ENCODE measurements at places on chromosomes 4 and X.

DNA sequence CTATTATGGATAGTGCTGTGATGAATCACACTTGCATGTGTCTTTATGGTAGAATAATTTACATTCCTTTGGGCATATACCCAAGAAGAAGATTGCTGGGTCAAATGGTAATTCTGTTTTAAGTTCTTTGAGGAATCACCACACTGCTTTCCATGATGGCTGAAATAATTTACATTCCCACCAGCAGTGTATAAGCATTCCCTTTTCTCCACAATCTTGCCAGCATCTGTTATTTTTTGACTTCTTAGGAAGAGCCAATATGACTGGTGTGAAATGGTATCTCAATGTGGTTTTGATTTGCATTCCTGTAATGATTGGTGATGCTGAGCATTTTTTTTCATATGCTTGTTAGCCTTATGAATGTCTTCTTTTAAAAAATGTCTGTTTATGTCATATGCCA is 1120.2 kb downstream of the ARAP2 start:
- no peak for DNase-seq

DNA sequence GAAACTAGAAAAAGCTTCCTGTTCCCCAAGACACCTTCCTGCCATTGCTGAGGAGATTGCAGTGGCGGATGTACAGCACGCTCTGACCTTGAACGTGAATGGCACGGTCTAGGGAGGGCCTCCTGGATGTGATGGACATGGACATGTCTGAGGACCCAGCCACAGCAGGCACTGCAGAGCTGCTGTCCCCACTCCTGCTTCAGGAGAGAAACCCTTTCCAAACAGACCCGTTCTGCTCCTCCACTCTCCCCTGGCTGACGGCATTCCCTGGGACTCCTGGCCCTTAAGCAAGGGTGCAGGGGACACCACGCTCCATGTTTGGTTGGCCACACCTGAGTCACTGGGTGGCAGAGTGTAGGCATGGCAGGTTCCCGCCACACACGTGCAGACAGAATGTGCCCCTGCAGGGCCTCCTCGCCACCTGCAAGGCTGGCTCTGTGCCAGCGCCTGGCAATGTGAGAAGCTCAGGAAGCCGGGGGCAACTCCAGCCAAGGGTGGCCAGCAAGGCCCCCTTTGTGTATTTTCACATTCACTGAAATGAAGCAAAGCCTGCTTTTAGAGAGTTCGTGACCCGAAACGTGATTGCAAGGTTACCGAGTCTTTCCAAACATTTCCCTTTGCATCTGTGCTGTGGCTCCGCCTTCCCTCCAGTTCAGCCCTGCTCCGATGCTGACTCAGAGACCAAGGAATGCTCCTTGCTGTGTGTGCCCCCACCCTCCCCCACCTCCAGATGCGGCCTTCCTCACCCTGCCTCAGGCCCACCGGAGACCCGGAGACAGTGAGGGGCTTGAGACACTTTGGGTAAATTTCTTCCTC is 46.1 kb downstream of the HTRA3 start:
- DNase-seq = no peak

- DNase-seq = no peak
These were observed 163.2 kb downstream of the DCK start for GRCh38 chr4:71156616-71157015.

- no peak for DNase-seq
These were observed 24.3 kb downstream of the NOP14 start for GRCh38 chr4:2938906-2939305.

GRCh38 chr4:147362938-147363337 is 118.0 kb upstream of the EDNRA start:
- no peak for DNase-seq

- no peak for DNase-seq
These were observed 103.7 kb downstream of the JADE1 start for GRCh38 chr4:128913228-128913627.

- no peak for DNase-seq
These were observed 68.1 kb downstream of the DIAPH2 start for GRCh38 chrX:96752781-96753180.

- DNase-seq = no peak
These were observed 315.7 kb upstream of the SPOCK3 start for GRCh38 chr4:167550021-167550420.

GRCh38 chr4:83207497-83208101 is 77.0 kb downstream of the COQ2 start:
- DNase-seq = no peak

- DNase-seq = no peak
These were observed 178.3 kb upstream of the GYPA start for GRCh38 chr4:144318797-144319196.

- DNase-seq = no peak
These were observed 839 bp downstream of the QDPR start for GRCh38 chr4:17511051-17511450.

DNA sequence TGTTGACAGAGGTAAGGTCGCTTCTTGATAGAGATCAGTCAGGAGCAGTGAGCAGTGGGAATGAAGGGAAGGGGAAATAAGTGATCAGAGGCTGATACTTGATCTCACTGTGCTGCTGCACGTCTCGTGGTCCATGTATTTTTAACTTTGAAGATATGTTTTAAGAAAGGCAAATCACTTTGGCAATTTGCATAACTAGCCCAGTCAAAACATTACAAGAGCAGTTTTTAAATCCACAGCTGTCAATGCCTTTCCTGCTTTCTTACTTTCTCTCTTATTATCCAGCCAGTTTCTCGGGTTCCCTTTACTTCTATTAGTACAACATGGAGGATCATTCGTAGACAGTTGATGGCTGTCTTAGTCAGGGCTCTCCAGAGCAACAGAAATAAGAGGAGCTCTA is 472.8 kb downstream of the TMA16 start:
- DNase-seq = no peak

DNA sequence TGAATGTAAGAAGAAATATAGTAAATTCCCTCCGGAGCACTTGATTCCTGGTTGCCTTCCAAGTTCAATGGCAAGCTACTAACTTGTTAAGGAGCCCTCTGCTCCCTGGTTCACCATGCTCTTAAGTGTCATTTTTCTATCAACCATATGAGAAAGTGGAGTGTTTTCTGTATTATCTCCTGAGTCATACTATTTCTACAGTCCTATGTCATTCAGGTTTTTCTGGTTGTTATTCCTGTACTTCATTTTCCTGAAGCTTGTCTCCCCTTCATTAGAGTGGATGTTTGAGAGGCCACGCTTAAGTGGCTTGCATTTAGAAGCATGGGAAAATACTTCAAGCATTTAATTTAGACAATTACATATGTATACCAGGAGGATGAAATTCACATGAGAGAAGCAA is 14.7 kb upstream of the EPGN start:
- no peak for DNase-seq

- no peak for DNase-seq
These were observed 1756.9 kb upstream of the TENM3 start for GRCh38 chr4:180486342-180486741.

DNA sequence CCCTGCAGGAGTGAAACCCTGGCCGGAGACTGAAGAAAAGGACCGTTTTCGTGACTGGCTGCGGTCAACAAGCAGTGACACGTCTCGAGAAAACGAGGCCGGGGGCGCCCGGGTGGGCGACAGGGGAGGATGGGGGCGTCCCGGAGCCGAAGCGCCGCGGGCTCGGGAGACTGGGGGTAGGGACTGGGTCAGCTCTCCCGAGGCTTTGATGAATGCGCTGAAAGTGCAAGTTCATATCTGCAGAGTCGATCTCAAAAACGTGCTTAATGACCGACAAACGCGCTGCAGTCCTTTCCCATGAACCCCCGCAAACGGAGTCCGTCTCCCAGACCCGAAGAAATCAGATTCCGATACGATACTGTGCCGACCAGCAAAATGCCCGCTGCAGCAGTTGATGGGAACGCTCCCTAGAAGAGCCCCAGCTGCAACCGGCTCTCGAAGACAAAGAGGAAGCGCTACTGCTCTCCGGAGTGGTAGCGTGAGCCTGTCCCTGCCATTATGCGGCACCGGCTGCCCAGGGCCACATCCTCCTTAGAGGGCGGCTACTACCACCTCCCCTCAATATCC is 806 bp upstream of the CD99L2 start:
- no peak for DNase-seq

DNA sequence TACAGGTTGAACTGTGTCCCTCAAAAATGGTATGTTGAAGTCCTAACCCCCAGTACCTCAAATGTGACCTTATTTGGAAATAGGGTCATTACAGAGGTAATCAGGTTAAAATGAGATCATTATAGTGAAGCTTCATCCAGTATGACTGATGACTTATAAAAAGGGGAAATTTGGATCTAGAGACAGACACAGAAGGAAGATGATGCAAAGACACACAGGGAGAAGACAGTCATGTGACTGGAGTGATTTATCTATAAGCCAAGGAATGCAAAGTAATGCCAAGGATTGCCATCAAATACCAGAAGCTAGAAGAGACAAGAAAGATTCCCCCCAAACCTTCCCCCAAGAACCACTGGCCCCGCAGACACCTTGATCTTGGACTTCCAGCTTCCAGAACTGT is 155.2 kb downstream of the RBMX2 start:
- DNase-seq = no peak

- DNase-seq = no peak
These were observed 8.7 kb upstream of the TEX13A start for GRCh38 chrX:105229146-105229545.

GRCh38 chr4:8184061-8184460 is 15.0 kb upstream of the SH3TC1 start:
- DNase-seq = no peak

GRCh38 chrX:139795196-139795595 is 87.2 kb upstream of the MCF2 start:
- DNase-seq = no peak

DNA sequence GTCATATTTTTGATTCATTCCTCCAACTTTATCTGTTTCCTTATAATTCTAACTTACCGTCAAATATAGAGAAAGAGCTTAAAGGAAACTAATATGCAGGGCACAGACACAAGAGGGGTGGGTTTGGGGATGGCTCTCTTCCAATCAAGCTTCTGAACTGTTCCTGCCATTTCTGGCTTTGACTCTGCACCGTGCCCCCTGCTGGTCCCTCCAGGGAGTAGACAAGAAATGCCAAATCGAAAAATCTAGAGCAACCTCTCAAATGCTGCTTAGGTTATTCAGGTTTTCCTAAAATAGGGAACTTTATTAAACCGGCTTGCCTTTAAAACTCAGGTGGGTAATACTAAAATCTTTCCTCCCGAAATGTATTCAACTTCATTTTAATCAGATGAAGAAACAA is 39.8 kb upstream of the VCX3A start:
- no peak for DNase-seq

DNA sequence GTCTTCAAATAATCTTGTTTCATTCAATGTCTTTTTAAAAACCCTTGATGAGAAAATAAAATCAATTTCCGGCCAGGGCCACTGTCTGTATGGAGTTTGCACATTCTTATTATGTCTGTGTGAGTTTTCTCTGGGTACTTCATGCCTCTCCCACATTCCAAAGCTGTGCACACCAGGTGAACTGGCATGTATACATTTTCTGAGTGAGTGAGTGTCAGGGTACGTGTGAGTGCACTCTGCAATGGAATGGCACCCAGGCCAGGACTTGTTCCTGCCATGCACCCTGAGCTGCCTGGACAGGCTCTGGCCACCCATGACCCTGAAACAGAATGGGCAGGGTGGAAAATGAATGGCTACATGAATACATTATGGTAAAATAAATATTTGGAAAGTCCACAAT is 61.3 kb downstream of the UBE2NL start:
- DNase-seq = no peak

- no peak for DNase-seq
These were observed 2.1 kb downstream of the CCDC120 start for GRCh38 chrX:49060914-49061313.

DNA sequence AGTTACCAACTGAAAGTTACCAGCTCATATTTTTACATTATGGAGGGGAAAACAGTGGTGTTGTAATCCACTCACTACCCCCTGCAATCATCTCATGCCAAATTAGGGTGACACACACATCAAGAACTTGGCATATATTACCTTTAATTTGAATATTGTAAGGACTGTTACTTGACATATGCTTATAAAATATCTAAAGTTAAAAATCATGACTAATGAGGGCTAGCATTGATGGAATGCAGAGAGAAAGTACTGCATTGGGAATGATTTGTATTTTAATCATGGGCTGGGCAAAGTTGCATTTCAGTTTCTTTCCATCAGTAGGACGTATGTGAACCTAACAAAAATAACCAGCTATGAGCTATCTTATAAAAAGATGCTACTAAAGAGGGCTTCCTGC is 517.5 kb upstream of the GRIA3 start:
- no peak for DNase-seq

GRCh38 chrX:121479406-121479805 is 432.0 kb downstream of the GLUD2 start:
- DNase-seq = no peak
